GM18507 (cell line): ENCODE measurements at places on chromosomes 1 and 21.

DNA sequence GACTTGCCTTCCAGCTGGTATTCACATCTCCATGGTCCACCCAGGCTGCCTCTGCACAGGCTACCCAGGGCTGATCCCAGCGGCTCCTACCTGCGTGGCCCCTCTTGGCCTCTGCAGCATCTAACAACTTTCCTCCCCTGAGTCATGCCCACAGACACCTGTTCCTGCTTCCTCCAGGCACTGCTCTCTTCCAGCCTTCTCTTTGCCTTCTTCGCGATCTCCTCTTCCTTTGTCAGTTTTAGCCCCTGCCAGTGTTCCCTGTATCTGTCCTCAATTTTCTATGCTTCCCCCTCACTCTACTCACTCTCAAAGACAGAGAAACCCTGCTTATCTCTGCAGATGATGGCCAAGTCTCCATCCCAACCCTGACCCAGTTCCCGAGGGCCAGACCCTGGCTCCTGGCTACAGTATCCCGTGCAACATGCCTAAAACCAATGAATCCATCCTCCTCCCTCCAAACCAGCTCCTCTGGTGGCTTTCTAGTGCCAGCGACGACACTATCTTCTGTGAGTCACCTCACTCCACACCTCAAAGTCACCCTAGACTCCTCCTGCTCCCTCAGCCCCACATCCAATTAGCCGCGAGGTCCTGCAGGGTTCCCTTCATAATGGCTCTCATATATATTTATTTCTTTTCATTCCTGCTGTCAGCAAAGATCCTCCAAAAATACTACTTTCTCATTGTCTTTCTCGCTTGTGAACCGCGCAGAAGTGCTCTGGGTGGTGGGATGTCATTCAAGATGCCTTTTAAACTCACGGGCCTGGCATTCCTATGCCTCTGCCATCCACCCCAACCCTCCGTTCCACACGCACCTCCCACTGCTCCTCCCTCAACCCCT is 259.2 kb downstream of the TOMM20 start:
- no peak for DNase-seq

DNA sequence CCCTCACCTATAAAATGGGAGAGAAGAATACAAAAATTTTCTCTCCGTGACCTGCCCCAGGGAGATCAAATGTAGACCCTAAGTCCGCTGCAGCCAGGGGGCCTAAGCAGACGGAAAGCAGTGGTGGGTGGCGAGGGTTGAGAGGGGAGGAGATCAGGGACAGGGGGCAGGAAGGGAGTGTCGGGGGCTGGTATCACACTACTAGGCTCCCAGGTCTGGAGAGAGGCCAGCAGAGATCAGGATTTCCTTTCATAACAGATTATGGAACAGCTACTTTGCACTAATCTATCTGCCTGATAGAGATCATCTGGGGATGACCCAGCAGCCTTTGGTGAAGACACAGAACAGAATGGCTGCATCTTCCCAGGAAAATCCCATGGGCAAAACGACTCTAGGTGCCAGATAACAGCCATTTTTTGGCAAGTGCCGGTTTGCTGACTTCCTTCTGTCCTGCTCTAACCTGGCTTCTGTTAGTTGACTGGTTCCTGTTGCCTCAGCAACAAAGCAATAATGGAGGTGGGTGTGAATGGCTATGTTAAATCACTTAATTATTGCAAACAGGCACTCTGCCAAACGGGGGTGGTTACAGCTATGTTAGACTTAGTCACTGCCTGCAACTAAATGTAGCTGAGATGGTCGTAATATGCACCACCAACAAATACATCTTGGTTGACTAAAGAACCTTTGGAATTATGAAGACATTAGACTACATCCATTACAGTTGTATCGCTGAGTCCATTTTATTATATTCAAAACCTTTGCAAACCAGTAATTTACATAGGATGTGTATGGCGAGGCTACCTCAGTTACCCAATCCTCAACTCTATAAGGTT is 30.0 kb upstream of the EPS8L3 start:
- no peak for DNase-seq

DNA sequence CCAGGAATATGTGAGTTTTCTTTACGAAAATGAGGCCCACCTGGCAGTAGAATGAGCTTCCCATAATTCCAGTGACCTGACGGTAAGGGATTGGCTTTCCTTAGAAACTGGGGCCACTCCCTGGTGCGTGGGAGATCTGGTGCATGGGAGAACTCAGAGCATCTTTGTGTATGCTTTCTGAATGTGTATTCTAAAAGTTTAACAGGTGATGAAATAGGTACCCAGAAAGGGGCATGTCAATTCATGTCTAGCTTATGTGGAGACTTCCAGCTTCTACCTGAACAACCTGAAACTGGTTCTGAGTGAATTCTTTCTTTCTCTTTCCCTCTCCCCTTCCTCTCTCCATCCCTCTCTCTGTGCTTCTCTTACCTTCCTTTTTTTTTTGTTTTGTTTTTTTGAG is 15.2 kb upstream of the FCRLA start:
- no peak for DNase-seq

- no peak for DNase-seq
Observed at GRCh38 chr1:29785137-29785527, 548.8 kb downstream of the PTPRU start.

- DNase-seq: no peak
Observed at GRCh38 chr1:198276241-198276640, 119.4 kb downstream of the NEK7 start.

DNA sequence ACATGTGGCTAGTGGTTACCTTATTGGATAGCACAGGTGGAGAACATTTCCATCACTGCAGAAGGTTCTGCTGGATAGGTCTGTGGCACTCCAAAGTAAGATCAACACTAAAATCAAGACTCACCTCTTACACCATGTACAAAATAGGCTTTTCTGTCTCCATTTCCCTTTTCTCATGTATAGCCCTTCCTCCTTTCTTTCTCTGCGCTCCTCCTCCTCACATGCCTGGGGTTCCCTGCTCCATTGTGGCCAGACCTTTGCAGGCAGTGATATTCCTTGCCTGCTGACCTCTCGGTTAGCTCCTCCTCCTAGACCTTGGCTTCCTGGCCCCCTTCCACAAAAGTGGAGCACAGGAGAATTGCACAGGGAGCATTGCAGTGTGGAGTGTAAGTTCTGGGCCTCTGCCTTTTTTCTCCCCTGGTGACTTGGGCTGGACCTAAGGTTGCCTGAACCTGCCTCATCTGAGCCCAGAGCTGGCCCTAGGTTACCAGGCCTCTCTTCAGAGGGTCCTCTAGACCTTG is 33.2 kb upstream of the RBM15 start:
- DNase-seq: no peak
